ENCODE measurements at places on chromosomes 3 and 15.

DNA sequence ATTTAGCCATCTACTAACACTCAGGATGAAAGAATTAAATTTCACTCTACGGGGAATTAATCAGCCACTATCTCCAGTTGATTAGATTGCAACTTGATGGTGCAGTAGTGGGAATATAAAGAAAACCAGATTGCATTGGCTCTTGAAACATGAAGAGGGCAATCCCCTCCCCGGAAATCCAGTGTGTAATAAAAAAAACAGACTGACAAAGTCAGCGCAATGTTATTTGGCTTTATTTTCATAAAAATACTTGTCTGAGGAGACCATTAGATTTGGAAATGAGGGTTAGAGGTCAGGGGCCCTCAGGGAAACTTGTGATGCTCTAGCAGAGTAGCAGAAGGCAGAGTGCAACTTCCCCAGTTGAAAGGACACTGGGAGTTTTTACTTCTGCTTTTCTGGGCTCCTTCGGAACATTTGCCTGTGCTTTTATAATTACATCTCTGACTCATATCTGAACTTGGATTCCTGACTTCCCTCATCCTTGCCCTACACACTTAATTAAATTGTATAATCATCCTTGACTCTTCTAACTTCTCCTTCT is 326.8 kb downstream of the TUSC7 start:
- DNase-seq = peak; percentile 64

DNA sequence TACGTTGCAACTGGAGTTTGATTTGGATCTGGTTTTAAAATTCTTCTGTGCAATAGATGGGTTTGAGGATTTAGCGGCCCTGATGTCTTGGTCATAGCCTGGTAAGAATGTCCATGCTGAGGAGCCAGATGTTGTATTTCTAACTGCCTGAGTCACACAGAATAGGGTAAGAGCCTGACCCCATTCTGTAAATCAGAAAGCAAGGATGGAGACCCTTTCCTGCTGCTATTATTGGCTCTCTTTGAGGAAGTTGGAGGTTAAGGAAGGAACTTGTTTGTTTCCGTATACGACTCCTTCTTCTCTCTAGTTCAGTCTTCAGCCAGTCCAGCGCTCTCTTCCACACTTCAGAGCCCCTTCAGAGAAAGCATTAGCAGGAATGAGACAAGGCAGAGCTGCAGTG is 65.1 kb downstream of the HCN4 start:
- DNase-seq = no peak

- no peak for DNase-seq
Observed at GRCh38 chr3:192750201-192750600, 22.9 kb upstream of the FGF12 start.

- no peak for DNase-seq
Observed at GRCh38 chr3:156743859-156744258, 69.5 kb downstream of the TIPARP start.

- DNase-seq = peak; percentile 62
Observed at GRCh38 chr3:184005941-184006507, 11.7 kb downstream of the ABCC5 start.

GRCh38 chr15:95988574-95988887 is 342.0 kb upstream of the NR2F2 start:
- DNase-seq = no peak

DNA sequence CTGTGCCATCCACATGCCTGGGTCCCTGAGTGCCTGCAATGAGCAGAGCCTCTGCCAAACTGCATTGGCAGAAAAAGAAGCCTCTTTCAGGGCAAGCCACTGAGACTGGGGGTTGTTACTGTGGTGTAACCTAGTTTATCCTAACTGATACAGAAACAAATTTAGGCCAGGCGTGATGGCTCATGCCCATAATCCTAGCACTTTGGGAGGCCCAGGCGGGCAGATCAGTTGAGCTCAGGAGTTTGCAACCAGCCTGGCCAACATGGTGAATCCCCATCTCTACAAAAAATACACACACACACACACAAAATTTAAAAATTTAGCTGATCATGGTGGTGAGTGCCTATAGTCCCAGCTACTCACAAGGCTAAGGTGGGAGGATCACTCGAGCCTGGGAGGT is 221.6 kb downstream of the TBC1D2B start:
- DNase-seq = no peak

- no peak for DNase-seq
Observed at GRCh38 chr3:142595581-142595950, 627 bp upstream of the PLS1 start.

GRCh38 chr3:23442598-23443383 is 239.7 kb downstream of the UBE2E2 start:
- DNase-seq = no peak

- no peak for DNase-seq
Observed at GRCh38 chr15:91099995-91100813, at the start of gene SV2B. TSS of gene SV2B (plus strand) at chr15:91100257. CDS start at chr15:91226264, 126,007 bp downstream.

- DNase-seq = no peak
Observed at GRCh38 chr15:95417761-95418160, 912.7 kb upstream of the NR2F2 start.

DNA sequence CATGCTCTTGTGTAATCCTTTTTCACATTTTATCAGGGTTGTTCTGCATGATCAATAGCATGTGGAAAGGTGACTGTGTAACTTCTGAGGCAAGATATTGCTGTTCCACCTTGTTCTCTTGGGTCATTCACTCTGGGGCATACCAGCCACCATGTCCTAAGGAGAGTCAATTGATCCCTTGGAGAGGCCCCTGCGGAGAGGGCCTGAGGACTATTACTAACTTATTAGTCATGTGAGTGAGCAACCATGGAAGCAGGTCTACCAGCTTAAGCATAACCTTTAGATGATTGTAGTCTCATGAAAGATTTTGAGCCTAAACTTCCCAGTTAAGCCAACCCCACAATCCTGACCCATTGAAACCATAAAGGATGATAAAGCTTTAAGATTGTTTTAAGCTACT is 22.0 kb upstream of the COL6A5 start:
- DNase-seq = no peak

DNA sequence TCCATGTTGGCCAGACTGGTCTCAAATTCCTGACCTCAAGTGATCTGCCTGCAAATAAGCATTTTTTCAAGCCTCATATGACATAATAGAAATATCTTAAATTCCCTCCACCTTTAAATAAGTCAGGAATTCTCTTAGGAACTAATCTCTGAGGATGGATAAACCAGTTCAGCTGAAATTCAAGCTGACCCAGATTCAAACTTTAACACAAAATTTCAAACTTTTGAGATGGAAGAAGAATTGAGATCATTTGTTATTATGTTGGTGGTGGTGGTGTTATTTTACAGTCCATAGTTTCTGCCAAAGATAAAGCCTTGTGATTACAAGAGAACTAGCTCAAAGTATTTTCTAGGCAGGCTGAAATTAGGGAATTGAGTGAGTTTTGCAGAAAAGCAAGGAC is 85.5 kb downstream of the SSR3 start:
- DNase-seq = no peak

DNA sequence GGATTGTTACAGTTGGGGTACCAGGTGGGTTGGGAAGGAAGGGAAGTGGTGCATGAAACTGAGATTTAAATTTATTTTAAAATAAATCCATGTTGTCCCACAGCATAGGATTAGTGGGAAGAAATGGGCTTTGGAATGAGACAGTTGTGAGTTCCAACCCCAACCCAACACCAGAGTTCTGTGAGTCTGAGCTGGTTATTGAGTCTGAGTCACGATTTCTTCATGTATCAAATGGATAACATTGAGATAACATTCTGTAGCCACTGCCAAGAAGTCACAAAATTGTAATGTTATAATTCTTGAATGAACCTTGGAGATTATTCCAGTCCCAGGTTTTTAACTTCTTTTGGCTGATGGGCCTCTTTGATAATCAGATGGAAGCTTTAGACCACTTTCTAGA is 13.7 kb downstream of the IFT122 start:
- no peak for DNase-seq

DNA sequence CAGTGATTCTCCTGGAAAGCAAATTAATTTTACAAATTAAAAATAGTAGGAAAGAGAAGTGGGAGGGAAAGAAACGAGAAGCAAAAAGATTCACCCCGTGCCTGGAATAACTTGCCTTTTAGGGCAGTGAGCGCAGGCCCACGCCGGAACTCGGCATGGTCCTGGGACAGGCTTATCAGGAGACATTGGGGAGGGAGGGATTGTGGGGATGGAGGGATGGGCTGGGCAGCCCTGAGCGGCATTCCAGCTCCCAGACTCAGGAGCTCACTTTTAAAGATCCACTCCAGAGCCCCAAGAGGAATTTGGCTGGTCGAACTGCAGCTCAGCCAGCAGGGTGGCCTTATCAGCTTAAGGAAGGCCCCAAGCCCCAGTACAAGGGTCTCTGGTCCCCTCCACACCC is 117.9 kb downstream of the ADCY5 start:
- no peak for DNase-seq

DNA sequence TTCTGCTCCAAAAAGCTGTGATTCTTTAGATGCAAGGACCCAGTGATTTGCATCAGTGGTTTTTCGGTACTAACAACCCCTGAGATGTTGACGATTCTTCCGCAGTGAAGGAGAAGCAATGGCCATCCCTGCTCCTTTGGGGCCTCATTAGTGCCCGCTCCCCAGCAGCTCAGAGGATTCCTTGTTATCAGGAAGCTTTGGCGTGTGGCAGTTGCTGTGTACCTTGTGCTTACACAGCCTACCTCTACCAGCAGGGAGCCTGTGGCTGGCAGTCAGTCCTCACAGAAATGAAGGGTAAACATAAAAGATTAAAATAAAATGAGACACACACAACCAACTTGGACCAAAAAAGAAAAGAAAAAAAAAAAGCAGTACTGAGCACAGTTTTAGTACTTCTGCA is 55.2 kb downstream of the CNTN3 start:
- no peak for DNase-seq

GRCh38 chr3:117165601-117166051 is 456.0 kb downstream of the TUSC7 start:
- peak; percentile 25 for DNase-seq

- no peak for DNase-seq
Observed at GRCh38 chr3:187922704-187923416, 177.6 kb upstream of the BCL6 start.

DNA sequence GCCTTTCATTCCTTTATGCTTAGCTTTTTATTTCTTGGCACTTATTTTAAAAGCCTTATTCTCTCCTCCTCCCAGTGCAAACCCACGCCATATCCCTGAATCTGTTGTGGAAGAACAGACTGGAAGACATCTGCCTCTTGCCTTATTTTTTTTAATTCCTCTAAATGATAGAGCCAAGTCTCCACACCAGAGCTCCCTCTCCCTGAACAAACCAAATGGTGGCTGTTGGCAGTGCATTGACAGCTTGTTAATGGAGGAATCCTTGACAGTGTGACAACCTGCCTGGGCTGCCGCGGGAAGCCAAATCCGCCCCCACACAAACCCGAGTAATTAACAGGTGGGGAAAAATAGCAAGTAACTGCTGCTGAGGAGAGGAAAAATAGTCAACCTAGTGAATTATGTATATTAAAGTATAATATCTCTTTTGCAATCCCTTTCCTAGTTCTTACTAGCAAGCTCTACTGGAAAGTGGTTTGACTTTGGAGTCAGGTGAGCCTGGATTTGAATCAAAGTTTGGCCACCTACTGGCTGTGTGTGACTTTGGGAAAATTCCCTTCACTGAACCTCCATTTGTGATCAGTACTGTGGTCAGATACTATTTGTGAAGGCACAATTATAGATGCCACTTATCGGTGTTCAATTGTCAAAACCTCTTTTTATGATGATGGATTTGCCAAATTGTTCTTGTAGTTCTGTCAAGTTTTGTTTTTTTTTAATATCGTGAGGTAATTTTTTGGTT is 589.6 kb downstream of the PDCD6IP start:
- peak; percentile 58 for DNase-seq

- no peak for DNase-seq
Observed at GRCh38 chr3:144774897-144775296, 803.3 kb downstream of the DIPK2A start.

DNA sequence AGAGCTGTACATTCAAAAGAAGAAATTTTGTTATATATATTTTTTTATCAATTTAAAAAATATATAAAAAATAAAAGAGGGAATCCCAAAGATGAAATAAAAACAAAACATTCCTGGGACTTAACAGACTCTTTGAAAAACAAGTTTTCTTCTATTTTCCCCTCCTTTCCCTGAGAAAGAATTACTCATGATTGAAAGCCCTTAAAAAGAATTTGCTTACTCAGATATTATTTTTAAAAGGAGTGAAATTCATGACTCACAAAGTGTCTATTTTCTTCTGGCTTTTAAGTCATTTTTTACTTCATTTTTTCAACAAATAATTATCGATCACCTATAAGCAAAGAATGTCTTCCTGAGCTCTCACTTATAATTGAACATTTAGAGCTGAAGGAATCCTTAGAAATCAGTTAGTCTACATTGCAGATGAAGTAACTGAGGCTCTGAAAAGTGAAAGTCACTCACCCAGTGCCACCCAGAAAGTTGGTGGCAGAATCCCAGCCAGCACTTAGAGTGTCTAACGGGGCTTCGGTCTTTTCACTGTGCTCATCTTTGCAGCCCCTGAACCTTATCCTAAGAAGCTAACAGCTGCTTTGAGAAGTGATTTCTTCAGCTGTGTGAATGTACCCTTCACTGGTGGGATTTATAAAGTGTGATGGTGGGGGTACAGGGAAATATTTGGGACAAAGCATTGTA is 42.5 kb upstream of the NUDT16 start:
- DNase-seq = no peak

DNA sequence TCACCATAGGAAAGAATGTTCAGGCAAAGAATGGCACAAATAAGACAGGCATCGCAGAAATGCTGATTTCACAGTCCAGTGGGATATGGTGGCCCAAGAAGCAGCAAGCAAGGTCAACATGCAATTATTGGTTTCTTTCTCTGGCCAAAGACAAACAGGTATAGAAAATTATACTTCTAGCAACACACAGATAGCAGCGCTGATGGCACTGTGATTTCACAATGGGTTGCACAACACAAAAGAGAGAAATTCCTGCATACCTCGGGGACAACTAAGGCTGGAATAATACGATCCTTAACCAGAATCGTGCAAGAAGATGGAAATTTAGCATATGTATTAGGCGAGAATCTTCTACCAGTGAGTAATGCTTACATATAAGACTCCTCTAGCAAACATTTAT is 76.3 kb upstream of the NR2F2 start:
- DNase-seq = no peak

- no peak for DNase-seq
Observed at GRCh38 chr15:39202641-39203040, 378.2 kb upstream of the THBS1 start.

- DNase-seq = peak; percentile 33
Observed at GRCh38 chr3:127629467-127630403, 750 bp downstream of the PODXL2 start.

DNA sequence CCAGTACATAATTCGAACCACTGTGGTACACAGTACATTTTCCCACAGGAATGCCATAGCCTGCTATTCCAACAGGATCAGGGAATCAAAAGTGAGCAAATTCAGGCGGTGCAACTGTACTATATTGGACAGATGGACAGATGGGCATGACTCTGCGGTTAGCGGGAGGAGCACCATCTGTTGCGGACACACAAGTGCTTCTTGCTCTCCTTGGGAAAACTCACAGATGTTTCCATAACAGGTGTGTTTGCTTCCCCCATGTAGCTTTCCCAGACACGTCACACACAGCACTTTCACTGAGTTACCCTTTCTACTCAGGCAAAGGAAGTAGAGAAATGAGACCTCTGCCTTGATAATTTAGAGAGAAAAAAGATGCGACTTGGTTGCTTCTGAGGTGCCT is 325.1 kb upstream of the THBS1 start:
- DNase-seq = no peak
